Iris pigment epithelial cell (primary cell): ENCODE measurements at places on chromosomes 12 and 14.
A peak's percentile ranks its signal among the peaks of the same experiment; 100 is the strongest.

GRCh38 chr14:51561141-51561540 is 90.6 kb upstream of the FRMD6 start:
- DNase-seq, result no peak

DNA sequence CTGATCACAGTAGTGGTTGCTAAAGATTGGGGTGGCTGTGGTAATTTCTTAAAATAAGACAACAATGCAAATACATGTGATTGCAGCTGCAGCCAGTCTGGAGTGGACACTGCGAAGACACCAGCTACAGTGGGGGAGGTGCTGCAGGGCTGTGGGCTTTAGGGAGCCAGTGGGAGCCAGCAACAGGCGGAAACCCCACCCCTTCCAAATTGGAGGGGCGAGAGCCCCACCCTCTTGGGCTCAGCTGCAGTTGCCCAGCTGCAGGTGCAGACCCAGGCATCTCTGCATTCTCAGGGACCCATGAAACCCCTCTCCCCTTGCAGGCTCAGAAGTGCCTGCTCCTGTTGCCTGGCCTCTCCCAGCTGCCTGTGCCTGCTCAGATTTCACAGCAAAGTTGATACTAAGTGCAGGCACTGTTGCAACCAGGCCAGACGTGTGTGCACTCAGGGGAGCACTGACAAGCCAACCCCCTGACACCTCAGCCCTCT is 104.8 kb downstream of the MYF5 start:
- no peak for DNase-seq

DNA sequence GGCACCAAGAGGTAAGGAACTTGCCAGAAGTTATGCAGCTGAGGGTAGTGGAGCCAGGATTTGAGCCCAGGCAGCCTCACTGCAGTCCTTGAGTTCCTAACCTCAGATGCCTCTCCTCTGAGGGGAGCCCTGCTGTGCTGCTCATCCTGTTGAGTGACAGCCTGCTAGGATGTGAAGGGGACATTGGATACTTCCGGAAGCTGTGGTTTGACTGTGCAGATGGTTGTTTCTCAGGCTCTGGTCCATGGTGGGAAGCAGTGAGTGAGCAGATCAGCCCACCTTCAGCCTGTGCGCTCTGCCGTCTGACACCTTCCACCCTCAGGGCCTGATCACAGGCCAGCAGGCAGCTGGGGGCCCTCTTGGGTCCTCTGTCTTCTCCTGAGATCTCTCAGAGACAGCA is 253.2 kb downstream of the CACNA1C start:
- peak; percentile 24 for DNase-seq

- peak; percentile 21 for DNase-seq
Observed at GRCh38 chr14:55130196-55130550, 1.1 kb downstream of the LGALS3 start.

DNA sequence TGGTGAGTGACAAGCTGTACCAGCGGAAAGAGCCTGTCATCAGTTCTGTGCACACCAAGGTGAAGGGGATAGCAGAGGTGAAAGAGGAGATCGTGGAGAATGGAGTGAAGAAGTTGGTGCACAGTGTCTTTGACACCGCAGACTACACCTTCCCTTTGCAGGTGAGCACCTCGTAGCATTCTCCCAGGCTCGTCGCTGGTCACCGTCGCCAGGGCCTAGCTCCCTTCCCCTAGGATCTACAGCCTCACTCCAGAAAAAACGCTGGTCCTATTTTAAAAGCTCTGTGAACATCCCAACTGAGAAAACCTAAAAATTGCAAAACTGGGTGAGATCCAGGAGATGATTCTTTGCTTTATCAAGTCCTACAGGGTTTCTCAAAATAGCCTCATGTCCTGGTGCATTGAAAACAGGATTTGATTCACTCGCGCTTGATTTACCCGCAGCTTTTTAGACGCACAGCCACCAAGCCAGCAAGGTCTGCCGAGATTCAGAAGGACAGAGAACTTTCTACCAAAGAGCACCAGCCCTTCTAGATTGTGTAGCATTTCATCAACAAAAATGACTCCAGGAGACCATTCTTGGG is 22.2 kb downstream of the P2RX7 start:
- DNase-seq, result no peak

GRCh38 chr14:102666635-102667034 is 74.2 kb downstream of the RCOR1 start:
- peak; percentile 67 for DNase-seq

GRCh38 chr12:87441511-87441910 is 587.7 kb downstream of the C12orf50 start:
- DNase-seq, result peak; percentile 12

DNA sequence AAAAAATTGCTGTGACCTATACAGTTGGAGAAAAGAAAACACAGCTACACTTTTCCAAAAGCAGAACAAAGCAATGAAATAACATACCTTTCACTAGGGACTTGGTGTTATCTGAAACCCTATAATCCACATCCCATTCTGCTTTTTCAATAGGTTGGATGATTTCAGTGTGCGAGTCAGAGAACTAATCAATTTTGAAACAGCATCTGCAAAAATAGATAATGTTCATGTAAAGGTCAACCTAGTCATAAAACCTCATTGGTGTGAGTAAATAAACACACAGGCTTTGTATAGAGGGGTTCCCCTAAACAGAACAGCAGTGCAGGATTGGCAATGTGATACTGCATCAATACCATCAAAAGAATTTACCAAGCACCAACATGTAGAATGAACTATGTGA is 173.0 kb upstream of the G2E3 start:
- DNase-seq, result no peak

DNA sequence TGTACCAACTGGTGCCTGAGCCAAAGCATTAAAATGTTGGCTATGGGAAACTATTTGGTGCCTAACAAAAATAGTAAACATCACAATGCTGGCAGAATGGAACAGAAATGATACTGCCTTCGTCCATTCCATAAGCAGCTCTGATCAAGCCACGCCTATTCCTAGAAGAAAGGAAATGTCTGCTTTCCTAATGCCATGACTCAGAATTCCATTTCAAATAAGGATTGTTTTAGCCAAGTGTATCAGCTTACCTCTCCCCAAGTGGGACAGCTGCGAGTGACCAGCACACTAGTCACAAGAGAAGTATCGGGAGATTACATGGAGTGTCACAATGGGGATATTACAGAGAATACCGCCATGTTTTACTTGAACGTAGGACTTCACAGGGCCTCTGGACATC is 38.7 kb downstream of the GLT8D2 start:
- DNase-seq, result peak; percentile 94

GRCh38 chr12:41212625-41213024 is 24.5 kb downstream of the PDZRN4 start:
- no peak for DNase-seq

DNA sequence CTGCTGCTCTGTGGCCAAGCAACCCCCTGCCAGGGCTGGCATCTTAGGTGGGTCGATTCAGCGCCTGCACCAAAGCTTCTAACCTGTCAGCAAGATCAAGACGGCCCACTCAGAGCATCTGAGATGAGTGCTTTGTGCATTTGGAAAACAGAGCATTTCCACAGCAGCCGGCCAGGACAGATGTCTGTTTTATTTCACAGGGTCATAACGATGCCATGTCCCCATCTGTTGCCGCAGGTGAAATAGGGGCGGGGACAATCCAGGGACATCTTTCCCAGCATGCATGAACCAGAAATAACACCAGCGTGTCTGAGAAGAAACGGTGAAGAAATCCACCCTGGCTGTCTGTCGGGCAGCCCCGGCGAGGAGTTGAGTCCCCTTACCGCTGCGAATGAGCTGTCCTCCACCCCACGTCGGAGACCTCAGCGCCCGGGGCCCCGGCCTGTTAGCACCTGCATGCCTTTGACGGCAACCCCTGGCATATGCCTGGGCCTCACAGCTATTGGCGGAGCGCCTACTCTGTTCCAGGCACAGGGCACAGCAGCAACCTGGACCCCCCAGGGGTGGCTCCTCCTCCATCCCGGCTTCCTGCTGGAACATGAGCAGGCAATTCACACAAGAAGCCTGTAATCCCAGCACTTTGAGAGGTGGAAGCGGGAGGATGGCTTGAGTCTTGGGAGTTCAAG is 30.6 kb upstream of the ULK1 start:
- no peak for DNase-seq

DNA sequence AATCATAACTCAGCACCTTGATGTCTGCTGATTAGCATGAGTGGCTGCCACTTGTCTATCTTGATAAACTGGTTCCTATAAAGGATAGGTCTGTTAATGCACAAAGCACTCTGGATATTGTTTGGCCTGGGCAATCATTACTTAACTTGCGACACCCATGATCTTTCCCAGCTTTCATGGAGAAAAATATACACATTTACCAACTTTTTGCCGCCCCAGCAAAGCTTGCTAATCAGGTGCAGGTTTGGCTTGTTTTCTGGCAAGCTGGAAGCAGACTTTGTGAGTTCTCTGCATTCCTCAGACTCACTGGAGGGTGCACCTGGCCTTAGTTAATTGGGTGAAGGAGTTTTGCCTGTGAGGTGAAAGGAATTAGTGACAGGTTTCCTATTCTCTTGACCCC is 1126.4 kb upstream of the FLRT2 start:
- no peak for DNase-seq

GRCh38 chr14:77872983-77873382 is 73.1 kb downstream of the ADCK1 start:
- no peak for DNase-seq

GRCh38 chr12:101229841-101230241 is 19.8 kb upstream of the SLC5A8 start:
- DNase-seq, result no peak
